H1 (cell line): ENCODE measurements at places on chromosomes 12 and 14.

DNA sequence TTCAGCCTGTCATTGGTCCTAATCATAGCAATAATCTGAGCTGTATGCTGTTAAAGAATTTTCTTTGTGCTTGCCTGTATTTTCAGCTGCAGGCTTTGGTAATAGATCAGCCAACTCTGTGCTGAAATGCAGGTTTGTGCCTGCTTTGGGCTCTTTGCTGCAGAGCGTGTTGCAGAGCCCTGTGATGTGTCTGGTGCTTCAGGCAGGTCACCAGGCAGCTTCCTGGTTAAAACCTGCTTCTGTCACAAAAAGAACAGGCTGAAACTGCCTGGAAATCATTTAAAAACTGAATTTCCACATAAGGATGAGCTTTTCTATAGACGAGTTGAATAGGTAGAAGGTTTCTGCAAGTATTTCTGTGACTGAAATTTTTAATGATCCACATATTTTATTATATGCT is 3.1 kb downstream of the DIP2B start:
- DNase-seq, result no peak

DNA sequence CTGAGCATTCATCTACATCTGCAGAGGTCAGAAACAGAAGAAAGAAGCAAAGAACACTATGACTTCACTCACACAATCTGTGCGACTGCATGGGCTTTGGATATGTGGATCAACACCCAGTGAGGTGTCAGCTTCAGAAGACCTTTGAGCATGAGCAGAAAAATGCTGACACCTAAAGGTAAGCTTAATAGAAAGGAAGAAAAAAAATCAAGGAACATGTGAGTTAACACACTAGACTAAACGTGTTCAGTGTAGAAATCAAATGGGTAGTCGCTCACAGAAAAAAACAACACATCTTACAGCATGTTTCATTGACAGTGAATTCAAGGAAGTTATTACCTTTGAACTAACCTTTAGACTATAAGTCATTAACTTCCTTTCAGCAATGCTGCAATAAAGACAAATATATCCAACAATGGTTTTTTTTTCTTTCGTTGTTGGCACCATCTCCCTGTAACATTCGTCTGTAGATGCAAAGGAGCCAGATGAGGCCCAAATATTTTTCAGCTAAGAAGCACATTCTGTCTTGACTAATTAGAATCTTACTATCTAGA is 30.9 kb downstream of the RTRAF start:
- DNase-seq, result no peak

DNA sequence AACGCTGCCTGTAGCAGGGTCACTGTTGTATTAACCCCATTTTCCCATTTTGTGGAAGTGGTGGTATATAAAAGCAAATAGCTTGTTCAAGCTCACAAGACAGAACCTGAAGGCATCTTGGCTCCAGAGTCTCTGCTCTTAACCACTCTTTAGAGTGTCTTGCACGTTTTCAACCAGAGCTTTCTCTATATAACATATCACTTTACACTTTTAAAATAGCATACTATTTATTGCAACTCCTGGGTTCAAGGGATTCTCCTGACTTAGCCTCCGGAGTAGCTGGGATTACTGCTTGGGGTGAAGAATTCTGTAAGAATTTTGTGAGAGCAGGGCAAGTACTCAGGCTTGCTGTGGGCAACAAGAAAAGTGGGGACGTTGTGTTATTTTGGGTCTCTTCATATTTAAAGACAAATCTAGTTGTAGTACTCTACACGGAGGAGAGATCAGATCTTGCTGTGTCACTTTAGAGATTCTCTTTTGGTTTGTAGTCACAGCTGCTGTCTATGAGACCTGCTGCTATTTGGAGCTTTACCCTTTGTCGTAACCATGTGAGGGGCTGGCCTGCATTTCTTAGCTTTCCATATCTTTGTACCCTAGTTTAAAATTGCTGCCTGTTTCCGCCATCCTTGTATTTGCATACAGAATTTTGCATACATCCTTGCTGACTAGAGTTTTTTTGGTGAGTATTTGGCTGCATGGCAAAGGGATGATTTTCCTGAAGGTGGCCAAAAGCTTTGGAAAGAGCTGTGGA is 40.7 kb downstream of the WDR20 start:
- no peak for DNase-seq

DNA sequence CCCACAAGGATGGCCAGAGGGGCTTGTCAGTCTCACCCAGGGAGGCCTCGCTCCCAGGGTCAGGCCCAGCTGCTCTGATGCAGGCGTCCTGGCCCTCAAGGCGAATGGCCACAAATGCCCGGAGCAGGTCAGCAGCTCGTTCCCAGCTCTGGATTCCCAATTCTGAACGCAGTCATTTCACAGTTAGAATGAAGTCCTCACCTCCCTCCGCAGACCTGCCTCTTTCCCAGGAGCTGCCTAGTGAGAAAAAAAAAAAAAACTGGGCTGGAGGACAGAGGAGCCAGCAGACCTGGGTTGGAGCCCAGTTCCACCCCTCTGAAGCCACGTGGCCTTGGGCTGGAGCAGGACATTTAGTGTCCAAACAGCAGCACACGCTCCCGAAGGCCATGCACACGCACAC is 62.2 kb upstream of the DIO3 start:
- no peak for DNase-seq

GRCh38 chr14:53954551-53955228 is 1.9 kb downstream of the BMP4 start:
- peak; percentile 65 for DNase-seq

DNA sequence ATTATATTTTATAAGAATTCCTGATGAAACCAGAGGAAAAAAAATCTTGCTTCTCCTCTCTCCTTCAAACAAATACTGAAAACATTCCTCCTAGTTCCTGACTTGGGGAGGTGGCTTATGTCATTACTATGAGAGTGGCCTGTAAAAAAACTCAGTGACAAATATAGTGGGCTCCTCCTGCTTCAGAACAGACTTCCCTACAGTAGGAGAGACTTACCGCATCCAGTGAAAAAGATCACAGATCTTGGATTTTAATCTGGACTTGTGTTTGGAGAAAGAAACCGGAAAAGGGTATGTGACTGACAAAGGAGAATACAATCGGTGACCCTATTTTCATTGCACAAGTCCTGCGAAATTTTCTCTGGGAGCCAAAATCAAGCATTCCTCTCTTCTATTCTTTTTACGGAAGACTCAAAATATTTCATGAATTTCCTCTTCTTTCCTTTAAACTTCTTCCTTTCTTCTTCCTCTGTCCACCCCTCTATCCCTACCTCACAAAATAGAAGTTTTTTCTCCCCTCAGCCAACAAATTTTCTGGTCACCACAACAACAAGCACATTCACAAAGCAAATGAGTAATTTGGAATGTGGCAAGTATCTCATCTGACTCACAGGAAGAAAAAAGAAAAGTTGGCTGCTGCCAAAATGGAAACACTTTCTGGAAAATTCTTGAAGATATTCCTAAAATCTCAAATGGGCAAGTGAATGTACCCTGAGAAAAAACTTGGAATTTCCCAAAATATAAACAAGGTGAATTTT is 185.1 kb upstream of the CDKN3 start:
- DNase-seq, result no peak

GRCh38 chr12:29320295-29321085 is 60.5 kb downstream of the ERGIC2 start:
- no peak for DNase-seq

GRCh38 chr12:47686645-47687240 is 19.1 kb downstream of the RPAP3 start:
- no peak for DNase-seq

DNA sequence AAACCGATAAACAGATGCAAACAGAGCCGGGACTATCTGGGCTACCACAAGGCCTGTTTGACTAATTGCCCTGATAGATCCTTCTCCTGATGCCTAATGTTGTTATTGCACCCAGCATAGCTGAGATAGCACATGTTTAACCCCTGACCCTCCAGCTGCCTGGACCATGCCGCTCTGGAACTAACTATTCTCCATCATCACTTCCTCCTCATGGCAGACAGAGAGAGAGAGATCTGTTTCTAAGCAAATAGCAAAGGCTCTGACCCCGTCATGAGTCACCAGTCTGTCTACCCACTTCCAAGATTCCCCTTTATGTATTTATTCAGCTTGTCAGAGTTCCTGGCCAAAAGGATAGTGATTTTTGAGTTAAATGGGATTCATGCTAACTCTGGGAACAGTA is 58.2 kb upstream of the FLRT2 start:
- peak; percentile 9 for DNase-seq
